Activated naive CD4-positive, alpha-beta T cell treated with Interleukin-2 at 50 U/mL for 16 hours (primary cell): ENCODE measurements at places on chromosomes 11 and 22.

DNA sequence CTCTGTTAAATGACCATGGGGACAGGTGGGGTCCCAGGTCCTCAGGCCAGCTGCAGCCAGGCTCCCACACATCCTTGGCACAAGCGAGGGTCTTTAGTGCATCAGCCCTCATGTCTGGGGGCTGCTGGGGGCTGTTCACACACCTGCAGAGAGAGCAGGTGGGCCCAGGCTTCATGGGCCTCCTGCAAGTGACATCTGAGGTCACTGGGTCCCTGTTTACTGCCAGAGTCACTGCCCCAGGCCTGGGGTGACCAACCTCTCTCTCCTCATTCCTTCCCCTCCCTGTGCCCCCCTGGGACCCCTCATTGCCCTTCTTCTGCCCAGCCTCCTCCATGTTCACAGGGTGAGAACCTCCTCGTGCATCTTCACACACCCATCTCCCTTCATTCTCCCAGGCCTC, 92.4 kb downstream of the RTL6 start:
- no peak for DNase-seq

DNA sequence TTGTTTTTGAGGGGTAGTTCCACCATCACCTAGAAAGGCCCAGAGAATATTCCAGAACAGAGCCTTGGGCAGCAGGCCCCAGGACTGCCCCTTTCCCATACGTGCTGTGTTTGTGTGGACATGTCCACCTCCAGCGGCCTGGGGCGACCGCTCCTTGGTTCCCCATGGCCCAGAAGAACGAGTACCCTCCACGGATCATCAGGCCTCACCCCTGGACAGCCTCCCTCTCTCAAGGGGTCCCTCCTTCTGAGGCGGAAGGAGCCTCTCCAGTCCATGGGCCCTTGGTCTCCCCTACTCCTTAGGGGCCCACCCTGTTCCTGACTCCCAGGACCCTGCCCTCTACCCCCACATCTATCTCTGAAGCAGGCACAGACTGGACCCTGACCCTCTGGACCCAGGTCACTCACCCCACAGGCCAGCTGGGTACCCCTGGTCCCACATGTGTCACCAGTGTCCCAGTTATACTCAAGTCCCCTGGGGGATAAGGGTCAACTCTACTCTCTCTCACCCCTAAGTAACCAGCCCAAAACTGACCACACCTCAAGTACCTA, 32.6 kb downstream of the IGLL5 start:
- DNase-seq: no peak

DNA sequence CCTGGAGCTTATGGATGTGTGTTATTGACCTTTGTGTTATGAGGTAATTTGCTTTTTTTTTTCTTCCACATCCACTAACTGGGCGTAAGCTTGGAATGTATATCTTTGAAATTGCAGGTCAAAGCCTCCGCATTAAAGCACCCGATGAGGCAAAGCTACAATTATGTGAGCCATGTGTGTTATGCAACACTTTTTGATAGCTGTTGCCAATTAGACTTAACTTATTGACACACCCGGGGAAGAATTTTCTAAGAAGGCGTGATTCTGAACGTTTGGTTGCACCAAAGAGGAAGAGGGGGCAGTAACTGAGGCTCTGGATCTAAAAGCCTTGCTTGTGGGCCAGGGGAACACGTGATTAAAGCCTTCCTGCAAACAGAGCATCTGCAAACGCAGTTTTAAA, 610 bp upstream of the TEX12 start:
- no peak for DNase-seq

DNA sequence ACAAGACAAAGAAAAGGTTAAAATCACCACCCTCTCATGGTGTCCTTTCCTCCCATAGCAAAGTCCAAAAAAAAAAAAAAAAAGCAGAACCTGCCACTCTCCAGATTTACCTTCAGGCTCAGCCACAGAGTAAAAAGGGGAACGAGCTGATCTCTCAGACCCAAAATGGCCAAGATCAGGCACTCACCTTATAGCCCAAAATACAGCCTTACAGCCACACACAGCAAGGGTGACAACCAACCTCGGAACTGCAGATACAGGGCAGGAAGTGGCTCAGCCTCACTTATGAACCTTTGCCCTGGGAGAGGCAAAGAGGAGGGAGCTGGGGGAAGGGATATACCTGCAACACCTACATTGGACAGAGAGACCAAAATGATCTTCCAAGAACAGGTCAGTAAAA, 4.5 kb downstream of the FHIP1B start:
- no peak for DNase-seq

DNA sequence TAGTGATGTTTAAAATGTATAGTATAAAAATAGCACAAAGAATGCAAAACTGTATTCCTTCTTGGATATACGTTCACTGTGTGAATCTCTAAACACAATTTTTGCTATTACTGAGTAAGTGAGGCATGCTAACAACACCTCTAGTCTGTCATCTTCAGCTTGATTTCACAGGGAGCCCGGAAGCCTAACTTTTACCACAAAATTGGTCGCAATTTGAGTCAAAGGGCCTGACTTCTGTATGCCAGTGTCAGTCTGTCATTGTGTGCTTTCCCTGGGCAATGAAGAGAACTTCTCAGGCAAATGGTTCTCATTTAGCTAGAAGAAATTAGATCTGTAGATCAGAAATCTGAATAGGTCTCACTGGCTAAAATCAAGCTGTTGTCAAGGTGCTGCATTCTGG, 1059.5 kb downstream of the FAM181B start:
- no peak for DNase-seq

- no peak for DNase-seq
These were observed 319.9 kb downstream of the NTM start for GRCh38 chr11:131690362-131690761.

- DNase-seq: no peak
These were observed 22.6 kb upstream of the SOX6 start for GRCh38 chr11:16378906-16379305.

GRCh38 chr11:61828379-61828628, 204 bp downstream of the FADS2 start:
- DNase-seq: no peak

- DNase-seq: peak; percentile 37
These were observed 21.3 kb downstream of the IZUMO1R start for GRCh38 chr11:94325681-94326080.

DNA sequence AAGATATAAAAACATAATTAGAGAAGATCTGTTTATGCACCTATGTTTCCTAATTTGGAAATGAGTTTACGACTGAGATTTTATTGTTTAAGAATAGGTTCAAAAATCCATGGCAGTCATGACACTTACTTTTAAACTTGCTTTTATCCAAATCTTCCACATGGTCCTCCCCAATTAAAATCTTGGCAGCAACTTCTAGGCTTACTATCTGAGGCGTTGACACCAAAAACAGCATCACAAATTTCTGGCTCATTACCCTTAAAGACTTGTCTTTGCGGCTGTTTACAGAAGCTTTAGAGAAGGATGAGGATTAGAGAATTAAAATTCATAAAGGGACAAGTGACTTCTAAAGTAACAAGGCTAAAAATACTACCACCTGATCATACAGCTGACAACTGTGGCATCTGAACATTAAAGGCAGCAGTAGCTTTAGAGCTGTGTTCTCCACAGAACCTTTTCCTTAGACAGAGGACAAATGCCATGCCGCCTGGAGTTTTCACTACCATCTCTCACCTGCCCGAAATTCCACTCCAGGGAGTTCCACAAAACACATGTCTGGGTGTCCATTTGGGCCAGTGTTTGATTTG, 6.4 kb downstream of the E2F8 start:
- DNase-seq: no peak

- no peak for DNase-seq
These were observed 700.6 kb downstream of the METTL15 start for GRCh38 chr11:28808771-28809170.

- DNase-seq: no peak
These were observed 16.4 kb downstream of the CSNK2A3 start for GRCh38 chr11:11336664-11337063.

GRCh38 chr11:45662096-45662664, 3.2 kb downstream of the CHST1 start:
- DNase-seq: no peak

- DNase-seq: no peak
These were observed 42.0 kb downstream of the MS4A2 start for GRCh38 chr11:60130496-60130895.

- no peak for DNase-seq
These were observed 33.4 kb downstream of the ARHGAP1 start for GRCh38 chr11:46667043-46667481.

- no peak for DNase-seq
These were observed 52.4 kb downstream of the DSCAML1 start for GRCh38 chr11:117744471-117745150.

GRCh38 chr22:31891366-31892079, 52.8 kb upstream of the YWHAH start:
- no peak for DNase-seq

GRCh38 chr22:25167082-25167481, 32.6 kb upstream of the CRYBB3 start:
- no peak for DNase-seq

DNA sequence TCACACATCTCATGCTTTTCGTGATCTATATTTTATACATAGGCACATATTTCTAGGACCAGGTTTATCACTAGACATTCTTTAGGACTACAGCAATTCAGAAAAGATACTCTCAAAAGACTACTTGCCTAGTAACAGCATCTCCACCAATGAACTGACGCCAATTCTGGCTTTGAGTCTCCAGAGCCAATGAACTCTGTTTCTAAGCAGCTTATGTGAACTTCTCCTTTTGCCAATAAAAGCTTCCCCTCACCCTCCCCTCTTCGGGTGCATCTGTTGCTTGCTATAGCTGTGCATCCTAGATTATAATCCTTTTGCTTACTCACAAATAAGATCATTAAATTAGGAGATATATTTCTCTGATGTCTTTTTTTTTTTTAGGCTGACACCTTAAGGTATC, 11.4 kb upstream of the ANKK1 start:
- DNase-seq: no peak

GRCh38 chr11:114147375-114148012, 88.0 kb downstream of the ZBTB16 start:
- DNase-seq: no peak

- DNase-seq: no peak
These were observed 140.8 kb downstream of the TBC1D22A start for GRCh38 chr22:46902998-46903916.

DNA sequence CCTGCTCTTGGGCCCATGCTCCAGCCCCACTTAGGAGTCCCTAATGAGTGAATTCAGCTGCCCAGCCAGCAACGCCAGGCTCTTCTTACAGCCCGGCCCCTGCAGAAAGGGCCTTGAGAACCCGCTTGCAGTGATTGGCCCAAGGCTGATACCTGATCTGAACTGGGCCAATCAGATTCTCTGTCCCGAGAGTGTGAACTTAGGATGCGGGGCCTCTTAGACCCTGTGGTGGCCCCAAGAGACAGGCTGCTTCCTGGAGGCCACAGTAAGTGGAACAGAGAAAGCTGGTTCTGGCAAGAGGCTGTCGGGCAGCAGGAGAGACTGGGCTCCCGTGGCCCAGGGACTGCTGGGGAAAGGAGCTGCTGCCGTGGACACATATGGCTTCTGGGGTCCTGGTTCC, 11.5 kb downstream of the VSTM5 start:
- DNase-seq: no peak

DNA sequence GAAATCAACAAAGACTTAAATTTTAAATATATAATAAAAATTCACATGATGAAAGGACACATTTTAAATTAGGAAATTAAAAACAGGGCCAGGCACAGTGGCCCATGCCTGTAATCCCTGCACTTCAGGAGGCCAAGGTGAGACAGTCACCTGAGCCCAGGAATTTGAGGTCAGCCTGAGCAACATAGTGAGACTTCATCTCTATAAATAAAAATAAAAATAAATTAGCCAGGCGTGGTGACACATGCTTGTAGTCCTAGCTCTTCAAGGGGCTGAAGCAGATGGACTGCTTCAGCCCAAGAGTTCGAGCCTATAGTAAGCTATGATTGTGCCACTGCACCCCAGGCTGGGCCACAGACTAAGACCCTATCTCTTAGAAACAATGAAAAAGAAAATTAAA, 29.3 kb downstream of the RRAS2 start:
- no peak for DNase-seq

DNA sequence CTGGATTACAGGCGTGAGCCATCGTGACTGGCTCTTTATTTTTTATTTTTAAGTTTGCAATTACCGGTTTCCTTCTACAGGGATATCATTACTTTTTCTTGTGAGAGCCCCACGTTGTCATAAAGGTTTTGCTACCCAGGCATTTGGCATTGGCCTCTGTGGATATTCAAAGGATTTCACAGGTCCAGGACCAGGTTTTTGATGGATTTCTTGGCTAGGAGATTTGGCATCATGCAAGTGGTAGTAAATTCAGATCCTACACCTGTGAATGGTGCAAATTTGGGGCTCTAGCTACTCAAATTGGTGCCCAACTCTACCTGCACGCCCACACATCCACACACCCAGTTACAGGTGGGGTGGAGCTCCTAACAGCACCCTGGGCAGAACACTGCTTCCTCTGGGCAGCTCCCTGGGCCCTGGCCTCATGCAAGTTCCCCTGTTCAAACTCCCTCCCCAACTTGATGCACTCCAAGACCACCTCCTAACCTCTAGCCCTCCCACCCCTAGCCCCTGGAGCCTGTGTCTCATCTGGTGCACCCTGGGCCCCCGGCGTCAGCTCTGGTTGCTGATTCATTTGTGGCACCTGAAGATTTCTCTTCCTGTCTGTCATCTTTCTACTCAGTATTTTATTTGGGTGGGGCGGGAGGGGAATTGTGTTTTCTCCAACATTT, 9.3 kb upstream of the MRGPRD start:
- no peak for DNase-seq

GRCh38 chr11:45094958-45095690, 51.3 kb upstream of the PRDM11 start:
- no peak for DNase-seq

DNA sequence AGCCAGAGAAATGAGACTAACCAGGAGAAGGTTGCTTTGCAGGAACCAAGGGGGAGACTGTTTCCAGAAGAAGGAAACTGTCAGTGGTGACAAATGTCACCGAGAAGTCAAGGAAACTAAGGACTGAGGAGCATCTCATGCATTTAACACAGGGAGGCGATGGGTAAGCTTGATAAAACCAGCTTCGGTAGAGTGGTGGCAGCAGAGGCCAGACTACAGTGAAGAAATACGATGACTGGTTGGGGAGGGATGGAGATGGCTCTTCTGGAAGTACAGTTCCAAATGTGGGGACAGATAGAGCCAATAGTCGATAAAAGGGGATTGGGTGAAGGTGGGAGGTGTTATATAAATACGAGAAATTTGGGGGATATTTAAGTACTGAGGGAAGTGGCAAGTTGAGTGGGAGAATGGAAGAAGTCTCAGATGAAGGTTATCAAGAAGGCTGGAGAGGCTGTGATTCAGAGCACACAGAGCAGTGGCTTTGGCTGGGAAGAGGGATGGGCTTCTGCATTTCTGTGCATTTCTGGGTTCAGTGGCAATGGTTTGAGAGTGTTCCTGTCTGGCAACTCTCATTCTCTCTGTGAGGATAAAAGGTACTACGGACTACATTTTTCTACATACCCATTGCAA, 29.2 kb downstream of the SC5D start:
- peak; percentile 13 for DNase-seq

- DNase-seq: no peak
These were observed 26.5 kb downstream of the DAGLA start for GRCh38 chr11:61706452-61707400.

- DNase-seq: no peak
These were observed 15.2 kb downstream of the MRGPRG start for GRCh38 chr11:3203221-3204043.

GRCh38 chr11:77819921-77820564, 479 bp downstream of the RSF1 start:
- peak; percentile 40 for DNase-seq
